ENCODE measurements at places on chromosomes 5 and 9.

DNA sequence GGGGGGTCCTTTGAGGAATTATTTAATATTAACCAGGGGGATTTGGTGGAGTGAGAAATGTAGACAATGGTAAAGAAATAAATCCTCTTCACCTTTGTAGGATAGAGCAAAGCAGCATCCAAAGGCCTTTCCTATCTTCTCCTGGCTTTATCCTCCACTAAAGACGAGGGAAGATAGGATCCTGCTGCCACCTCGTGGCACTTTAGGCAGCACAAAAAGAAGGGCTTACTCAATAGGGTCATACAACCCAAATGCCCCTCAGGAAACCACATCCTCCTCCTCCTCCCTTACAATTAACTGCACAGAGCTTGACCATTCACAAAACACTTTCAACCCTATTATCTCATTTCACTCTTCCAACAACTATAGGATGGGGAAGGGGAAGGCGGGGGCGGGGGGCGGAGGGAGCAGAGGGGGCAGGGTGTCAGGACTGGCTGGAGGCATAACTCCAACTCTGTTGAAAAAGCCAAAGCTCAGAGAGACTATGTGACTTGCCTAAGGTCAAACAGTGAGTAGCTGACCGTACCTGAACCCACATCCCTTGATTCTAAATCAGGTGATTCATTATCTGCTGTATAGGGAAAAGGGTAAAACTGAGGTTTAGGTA, 45.4 kb upstream of the MYOT start:
- no peak for DNase-seq

DNA sequence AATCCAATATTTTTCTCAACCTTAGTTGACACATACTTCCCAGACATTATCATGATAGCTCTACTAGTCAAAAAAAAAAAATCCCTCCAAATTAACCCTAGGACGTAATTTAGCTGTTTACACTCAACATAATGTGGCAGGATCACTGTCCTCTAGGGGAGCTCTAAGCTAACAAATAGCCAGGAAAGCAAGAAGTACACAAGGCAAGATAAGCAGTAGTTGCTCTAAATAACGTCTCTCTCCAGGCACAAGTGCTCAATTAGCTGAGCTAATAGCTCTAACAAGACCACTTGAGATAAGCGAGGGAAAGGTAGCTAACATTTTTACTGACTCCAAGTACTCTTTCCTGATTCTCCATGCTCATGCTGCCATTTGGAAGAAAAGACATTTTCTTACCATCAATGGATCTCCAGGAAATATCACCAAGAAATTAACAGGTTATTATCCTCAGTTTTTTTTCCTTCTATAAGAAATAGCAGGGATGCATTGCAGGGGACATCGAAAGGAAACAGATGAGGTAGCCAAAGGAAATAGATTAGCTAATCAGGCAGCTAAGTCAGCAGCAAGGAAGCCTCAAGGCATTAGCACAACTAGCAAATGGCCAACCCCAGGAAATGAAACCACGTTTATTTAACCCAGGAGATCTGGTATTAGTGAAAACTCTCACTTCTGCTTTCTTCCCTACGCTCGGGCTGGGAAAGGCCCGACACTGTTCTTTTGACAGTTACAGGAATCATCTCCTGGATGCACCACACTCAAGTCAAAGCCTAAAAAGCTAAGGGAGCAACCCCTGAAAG, 614.1 kb downstream of the PTPRD start:
- DNase-seq: no peak

DNA sequence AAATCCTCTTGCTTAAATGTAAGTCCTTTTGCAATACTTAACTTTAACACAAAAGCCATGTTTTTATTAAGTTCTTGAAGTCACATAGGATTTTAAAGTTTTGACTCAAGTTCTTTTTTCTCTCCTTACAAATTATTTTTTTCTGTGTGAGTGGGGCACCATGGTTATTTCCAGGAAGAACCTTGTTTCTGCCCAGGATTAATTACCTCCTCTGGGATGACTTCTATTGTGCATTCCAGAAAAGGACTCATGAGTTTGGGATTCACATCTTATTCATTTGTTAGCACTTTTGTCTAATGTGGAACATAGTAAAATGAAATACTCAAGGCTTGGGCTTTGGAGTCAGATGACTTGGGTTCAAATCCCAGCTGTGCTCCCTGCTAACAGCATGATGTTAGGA, 421.4 kb upstream of the WWC1 start:
- no peak for DNase-seq

- no peak for DNase-seq
Measured at GRCh38 chr9:93904649-93905472, 50.3 kb downstream of the BARX1 start.

DNA sequence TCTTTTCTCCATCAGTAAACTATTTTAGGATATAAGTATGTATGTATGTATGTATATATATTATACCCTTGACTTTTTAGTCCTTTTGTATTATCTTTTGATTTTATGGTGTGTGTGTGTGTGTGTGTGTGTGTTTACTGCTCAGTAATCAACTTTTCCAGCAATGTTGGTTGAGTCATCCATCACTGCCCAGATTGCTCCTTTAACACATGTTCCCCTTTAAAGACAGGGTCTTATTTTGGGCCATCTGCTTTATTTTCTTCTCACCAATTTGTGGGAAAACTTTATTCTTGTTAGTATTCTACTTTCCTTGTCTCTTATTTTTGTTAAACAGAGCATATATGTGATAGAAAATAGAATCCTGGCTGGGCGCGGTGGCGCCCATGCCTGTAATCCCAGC, 28.1 kb downstream of the ANKRD33B start:
- no peak for DNase-seq

DNA sequence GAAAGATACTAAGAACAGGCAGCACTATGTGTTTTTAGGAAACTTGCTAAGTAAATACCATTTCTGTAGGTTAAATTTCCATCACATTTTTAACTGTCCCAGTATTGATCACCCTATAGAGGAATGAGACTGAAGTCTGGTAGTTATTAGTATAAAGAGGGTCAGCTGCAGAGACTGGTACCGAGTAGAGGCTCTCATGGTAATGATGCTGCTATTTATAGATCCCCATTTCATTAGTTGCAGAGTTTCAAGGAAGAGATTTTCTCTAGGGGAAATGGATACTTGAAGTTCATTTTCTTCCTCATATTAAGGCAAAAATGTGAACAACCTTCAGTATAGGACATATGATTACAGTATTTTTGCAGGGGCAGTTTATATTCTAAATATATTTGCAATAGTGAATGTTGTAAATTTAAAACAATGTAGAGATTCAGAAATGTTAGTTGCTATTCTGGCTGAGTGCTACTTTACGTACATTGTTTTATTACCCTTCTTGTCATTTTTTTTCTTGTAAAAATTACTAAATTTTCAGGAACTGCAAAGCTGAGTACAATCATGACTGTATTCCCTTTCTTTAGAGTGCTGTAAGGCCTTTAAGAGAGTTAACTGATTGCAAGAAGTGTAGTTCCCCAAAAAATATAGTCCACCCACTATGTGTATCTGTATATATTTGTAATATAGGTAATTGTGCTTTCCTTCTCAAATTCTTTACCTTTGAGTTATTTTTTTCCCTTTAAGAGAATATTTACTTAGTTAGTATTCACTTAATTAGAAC, 14.7 kb downstream of the PBX3 start:
- DNase-seq: no peak

- no peak for DNase-seq
Measured at GRCh38 chr9:16248822-16249221, 621.6 kb downstream of the BNC2 start.

DNA sequence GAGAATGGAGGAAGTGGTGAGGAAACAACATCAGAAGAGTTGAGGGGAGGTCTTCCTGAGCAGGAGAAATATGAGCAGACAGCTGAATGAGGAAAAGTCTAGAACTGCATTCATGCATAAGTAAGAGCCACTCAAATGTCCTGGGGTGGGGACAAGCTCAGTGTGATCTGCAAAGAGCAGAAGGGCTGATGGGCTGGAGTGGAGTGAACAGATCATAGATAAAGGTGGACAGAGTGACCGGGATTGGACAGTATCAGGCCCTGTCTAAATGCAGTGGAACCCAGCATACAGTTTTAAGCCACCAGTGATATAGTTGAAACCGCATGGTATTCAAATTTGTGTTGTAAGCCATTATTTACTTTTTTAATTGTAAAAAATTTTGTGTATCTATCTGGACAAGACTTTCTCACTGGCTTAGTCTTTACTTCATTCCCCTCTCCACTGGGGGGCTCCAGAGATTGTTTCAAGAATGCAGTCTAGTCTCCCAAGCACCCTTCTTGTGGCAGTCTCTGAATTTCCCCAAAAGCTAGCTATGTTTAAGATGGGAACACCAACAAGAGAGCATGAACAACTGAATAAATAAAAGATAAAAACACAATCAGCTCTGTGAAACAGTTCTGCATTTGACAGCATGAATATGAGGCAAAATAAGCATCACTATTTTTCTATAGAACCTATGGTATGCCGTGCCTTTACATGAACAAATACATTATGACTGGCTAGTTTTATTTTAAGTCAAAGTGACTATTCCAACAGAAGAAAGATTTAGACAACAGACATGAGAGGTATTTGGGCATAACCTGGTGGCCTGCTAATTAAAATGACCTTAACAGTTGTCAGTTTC, 10.7 kb upstream of the STK32A start:
- no peak for DNase-seq

- DNase-seq: no peak
Measured at GRCh38 chr5:95993266-95993665, 31.6 kb upstream of the ELL2 start.

DNA sequence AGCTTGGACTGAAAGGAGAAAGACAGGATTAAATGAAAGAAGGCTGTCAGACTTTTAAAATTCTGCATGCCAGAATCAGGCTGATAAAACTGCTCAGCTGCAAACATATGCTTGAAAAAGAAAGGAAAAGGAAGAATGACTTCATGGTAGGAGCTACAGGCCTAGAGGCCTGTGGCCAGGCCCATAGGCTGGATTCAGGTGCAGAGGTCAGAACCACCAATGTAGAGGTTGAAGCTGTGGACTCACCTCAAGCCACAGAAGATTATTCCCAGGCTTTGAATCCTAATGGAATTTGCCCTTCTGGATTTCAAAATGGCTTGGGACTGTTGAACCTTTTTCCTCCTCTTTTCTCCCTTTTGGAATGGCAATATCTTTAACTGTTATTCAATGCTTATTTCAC, 47.7 kb downstream of the TMEM38B start:
- no peak for DNase-seq

DNA sequence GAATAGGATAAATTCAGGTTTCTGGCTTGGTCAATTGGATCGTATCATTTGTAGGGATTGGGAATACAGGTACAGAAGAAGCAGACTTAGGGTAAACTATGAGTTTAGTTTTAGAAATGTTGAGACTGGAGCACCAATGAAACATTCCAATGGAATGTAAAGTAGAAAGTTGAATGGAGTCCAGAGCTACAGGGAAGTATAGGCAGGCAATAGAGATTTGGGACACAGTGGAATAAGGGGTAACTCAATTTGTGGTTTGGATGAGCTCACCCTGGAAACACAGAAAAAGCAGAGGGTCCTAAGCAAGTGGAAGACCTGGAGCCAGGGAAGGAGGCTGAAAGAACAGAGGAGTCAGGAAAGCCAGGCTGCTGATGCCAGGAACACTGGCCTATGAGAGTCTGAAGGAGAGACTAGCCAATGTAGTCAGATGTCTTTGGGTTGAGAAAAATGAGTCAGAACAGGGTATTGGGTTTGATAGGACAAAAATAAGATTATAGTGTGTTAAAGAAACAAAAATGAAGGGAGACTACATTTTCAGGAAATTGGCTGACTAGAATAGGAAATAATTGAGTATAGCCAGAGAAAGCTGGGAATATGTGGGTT, 72.8 kb downstream of the STARD4 start:
- no peak for DNase-seq

DNA sequence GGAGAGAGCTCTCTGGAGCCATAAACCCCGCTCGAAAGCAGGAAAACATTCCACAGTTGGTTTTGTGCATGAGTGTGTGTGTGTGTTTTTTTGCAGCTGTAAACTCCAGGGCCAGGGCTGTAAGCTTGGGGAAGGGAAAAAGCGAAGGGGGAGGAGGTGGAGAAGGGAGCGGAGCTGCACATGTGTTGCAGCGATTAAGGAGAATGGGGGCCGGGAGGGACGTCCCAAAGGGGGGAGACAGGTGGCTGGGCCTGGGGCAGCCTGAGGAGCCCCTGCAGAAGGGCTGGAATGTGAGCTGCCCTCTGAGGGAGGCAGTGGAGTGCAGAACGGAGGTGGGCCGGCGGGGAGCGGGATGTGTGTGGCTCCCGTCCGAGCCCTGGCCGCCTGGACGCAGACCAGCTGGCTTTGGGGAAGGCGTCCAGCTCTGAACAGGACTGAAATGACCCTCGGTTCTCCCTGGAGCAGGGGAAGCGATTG, 2.7 kb upstream of the MYMK start:
- no peak for DNase-seq

DNA sequence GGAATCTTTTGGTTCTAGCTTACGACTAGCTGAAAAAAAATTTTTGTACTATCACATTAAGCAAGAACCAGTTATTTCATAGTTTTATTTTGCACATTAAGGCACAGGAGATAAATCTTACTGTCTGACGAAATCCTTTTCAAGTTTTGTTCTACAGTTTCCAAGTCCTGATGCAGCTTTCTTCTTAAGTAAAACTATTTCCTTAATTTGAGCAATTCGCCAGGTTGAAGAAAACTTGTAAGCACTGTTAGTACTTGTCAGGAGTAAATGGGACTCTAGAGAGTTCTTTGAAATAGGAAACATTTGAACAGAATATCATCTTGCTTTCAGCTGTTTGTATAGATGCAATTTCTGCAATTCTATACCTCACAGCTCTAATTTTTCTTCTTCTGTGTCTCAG, 318.8 kb upstream of the ELAVL2 start:
- DNase-seq: no peak

Data from central memory CD8-positive, alpha-beta T cell (primary cell).